ENCODE measurements at places on chromosomes 5 and 9.

DNA sequence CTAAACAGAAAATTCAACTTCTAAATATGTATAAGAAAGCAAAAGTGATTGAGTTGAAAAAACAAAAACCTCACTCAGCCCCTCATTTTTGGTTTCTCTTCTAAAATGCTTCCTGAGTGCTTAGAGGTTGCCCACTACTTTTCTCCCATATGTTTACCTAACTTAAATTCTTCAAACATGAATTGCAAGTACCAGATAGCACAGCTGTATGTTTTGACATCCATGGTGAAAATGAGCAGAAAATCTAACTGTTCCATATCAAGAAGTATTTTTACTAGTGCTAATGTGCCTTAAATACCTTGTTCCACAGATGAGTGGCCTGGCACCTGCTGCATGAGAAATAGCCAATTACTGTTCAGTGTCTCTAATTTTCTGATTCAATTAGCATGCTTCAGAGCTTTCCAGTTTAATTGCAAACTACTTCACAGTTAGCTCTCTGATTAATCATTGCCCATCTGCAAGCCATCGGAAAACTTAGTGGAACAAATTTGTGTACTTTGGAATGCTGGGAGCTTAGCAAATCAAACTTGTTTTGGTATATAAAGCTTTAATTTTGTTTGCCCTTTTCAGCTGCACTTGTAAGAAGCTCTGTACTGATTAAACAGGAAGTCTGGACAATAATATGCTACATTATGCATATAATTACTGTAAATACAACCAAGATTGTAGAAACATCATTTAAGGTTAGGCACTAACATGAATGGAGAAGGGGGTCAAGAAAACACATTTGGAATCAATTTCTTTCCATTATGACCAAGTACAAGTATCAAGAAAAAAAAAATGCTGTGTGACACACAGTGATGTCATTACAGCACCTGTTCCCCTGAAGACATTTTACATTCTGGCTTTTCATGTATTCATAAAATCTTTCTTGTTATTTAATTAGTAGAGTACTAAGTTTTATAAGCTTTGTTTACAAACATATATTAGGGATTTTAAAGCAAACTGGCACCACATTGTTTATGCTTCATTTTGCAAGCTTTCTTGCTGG lies 65.6 kb downstream of the POU5F2 start:
- DNase-seq = no peak

DNA sequence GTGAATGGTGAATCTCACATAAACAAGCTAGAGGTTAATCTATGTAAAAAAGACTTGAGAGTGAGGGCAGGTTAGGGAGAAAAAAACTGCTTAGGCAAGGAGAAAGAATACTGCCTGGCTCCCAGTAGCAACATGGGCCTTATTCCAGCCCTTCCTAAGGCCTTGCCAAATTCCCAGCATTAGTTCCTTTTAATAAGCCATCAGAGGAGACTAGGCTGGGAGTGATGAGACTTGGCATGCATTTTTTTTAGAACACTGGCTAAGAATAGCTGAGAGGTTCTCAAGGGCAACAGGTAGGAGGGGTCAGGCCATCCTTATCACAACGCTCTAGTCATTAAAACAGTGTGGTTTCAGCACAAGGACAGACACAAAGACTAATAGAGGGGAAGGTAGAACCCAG lies 20.9 kb upstream of the ZBTB43 start:
- DNase-seq = no peak

- no peak for DNase-seq
These were observed 678 bp downstream of the SLC2A6 start for GRCh38 chr9:133477992-133478850.

DNA sequence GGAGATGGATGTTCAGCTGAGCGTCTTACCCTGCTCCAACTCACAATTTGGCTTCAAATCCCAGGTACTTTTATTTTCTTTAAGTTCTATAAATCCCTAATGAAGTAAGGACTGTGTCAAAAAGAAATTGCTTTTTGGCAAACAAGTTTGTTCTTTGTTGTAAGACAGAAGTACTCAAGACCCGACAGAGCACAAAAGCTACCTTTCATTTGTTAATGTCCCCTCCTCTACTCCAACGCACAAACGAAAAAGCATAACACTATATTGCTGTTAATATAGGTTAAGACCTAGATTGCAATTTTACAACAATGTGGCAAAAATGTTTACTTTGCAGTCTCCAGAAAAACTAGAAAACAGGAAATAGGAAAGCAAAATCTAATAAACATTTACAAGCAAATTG lies 595.4 kb upstream of the DMAC1 start:
- DNase-seq = no peak
